ENCODE measurements at places on chromosomes 1 and 21.

DNA sequence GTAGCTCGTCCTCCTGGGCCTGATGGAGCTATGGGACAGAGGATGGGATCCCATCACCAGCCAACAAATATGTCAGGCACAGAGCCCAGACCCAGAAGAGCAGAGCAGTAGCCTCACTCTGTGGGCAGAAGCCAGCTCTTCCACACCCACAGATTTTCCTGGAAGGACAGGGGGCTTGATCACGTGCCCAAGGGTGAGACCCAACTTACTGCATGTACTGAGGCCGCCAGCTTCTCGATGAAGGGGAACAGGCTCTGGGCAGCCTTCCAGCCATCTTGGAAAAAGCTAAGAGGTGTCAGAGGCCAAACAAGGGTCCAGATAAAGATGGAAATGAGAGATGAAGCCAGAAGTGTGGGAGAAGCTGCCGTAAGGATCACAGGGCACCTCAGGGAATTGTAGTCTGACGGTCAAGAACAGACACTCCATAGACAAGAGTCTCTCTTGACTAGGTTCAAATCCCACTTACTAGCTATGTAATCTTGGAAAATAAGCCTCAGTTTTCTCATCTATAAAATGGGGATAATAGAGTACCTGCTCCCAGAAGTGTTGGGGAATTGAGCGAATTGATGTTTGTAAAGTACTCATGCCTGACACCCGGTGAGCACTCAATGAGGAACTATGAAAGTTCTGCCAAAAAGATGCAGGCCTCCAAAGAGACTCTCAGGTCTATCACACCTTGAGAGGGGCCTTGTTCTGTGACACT lies 17.0 kb upstream of the TCEA3 start:
- no peak for DNase-seq

DNA sequence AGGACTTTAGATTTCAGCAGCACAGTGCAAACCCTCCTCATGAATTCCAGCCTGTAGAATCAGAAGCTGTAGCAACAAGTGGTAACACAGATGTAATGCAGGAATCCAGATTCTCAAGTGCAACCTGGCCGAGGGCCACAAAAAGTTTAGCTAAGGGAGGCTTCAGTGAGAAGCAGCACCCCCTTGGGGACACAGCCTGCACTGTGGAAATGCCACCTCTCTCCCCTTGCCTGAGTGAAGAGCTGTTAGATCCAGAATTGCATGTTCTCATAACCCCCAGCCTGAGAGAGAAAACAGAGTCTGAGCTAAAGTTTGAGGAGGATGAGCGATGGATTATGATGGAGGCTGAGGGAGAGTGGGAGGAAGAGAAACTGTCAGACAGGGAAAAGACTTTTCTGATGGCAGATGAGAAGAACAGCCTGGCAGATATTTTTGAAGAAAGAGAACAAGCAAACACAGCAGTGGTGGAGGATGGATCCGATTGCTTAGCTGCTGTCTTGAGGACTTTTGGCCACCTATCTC lies 80.5 kb upstream of the BMP8A start:
- peak; percentile 77 for DNase-seq

GRCh38 chr1:189708674-189709073 lies 769.0 kb downstream of the BRINP3 start:
- no peak for DNase-seq

GRCh38 chr1:107473065-107473464 lies 332.2 kb downstream of the NTNG1 start:
- no peak for DNase-seq

- DNase-seq = no peak
These were observed 79.3 kb downstream of the ST6GALNAC3 start for GRCh38 chr1:76153841-76154205.

DNA sequence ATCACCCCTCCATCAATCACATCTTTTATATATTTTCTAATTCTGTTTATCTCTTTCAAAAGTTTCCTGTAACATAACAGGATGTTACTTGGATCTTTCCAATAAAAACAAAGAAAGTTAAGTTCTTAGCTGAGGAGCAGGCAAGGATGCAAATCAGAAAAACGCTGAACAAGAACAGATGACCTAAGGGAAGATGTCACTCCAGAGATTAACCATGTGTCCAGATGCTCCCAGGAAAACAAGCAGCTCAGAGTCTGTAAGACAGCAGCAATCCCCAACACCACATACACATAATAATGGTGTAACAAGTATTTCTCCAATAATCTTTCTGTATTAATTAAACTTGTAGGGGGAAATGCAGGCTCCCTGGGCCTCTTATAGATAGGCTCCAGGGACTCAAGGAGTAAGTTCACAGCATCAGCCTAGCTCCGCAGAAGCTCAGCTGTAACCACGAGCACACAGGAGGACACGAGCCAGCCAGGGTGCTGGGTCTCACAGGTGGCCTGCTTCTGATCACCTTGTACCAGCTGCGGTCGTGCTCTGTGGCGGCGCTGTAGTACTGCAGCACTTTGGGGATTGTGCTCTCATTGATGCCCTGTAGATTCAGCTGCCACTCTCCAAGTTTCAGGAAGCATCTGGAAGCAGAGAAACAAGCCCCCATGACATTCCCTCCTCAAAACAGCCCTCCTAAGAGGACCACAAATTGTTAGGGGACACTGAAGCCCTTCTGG lies 33.1 kb upstream of the EXOSC10 start:
- no peak for DNase-seq

DNA sequence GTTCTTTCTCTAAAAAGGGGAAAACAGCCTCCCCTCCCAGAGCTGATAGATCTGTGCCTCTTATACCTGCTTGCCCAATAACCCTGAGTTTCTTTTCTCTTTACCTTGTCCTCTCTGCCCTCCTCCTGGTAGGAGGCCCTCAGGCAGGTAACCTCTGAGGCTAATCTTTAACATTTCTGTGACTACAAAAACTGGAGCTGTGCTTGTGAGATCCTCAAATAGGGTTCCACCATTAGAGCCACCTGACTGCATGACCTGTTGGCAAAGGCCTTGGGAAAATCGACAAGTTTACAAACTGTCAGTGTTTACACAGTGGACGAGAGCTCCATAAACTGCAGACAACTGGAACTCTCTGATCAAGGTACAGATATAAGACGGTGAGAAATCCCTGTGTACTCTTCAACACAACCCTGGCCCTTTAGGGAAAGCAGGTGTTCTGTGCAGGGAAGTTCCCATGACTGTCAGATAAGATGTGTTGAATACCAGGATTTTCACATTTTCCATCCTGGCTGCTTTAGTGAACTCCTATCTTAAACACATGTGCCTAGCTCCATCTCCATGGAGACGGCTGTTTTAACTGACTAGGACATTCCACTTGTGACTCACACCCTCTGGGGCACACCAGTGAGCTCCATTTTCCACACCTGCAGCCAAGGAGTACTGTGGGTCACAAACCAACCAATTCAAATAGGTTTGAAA lies 38.3 kb downstream of the ECE1 start:
- DNase-seq = peak; percentile 96

DNA sequence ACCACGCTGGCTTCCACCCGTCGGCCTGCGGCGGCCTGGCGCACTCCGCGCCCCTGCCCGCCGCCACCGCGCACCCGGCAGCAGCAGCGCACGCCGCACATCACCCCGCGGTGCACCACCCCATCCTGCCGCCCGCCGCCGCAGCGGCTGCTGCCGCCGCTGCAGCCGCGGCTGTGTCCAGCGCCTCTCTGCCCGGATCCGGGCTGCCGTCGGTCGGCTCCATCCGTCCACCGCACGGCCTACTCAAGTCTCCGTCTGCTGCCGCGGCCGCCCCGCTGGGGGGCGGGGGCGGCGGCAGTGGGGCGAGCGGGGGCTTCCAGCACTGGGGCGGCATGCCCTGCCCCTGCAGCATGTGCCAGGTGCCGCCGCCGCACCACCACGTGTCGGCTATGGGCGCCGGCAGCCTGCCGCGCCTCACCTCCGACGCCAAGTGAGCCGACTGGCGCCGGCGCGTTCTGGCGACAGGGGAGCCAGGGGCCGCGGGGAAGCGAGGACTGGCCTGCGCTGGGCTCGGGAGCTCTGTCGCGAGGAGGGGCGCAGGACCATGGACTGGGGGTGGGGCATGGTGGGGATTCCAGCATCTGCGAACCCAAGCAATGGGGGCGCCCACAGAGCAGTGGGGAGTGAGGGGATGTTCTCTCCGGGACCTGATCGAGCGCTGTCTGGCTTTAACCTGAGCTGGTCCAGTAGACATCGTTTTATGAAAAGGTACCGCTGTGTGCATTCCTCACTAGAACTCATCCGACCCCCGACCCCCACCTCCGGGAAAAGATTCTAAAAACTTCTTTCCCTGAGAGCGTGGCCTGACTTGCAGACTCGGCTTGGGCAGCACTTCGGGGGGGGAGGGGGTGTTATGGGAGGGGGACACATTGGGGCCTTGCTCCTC lies 1.9 kb downstream of the OLIG2 start:
- no peak for DNase-seq

DNA sequence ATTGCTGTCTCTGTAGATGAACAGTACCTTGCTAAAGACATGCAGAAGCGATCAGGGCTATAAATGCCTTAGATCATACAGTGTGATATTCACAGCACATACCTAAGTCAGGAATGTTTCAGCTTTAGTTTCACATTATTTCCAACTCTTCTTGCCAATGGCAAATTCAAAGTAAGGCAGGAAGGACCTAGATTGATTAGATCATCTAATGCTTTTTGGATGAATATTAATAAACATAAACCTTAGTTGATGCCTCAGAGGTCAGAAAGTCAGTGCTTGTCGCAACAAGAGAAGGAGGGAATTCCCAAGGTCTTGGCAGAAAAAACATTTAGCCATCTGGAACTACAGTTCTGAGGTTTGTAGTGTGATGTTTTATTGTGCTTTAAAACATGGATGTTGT lies 122.3 kb downstream of the TNFSF18 start:
- no peak for DNase-seq

DNA sequence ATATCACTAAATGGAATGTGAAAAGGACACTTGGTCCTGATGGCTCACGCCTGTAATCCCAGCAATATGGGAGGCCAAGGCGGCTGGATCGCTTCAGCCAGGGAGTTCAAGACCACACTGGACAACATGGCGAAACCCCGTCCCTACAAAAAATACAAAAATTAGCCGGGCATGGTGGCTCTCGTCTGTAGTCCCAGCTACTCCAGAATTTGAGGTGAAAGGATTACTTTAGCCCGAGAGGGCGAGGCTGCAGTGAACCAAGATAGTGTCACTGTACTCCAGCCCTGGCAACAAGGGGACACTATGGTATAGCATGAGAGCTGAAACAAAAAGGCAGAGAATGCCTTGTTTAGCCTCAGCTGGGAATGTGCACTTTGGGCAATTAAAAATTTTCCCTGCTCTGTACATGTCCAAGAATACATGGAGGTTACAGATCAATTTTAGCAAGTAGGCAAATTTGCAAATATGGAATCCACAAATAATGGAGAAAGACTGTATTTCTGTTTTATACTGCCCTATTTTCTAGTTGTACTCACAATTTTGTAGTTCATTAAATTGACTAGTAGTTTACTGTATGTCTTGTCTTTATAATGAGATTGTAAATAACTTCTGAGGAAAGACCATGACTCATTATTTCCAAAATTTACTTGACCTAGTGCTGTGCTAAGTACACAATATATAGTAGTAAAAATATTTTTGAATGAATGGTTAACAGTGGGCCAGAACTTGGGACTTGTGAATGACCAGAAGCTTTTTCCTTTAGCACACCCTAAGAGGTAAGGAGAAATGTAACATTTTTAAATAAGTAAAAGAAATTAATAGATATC lies 2.0 kb upstream of the ANGEL2 start:
- no peak for DNase-seq

DNA sequence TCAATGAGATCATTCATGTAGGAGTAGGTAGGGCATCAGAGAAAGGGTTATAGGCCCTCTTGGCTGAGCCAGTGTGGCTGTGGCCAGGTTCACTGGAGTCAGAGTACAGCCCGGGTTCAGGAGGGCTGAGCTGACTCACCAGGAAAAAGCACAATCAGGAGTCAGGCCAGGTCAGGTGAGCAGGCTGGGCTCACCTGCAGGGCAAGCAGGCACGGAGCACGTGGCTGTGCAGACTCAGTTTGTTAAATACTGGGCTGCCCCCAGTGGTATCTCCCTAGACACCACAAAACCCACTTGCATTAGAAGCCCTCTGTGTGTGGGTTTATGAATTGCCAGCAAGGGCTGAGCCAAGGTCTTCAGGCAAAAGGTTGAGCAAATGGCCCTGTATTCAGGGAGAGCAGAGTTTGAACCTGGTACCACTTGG lies 122.1 kb upstream of the SERBP1 start:
- DNase-seq = no peak

DNA sequence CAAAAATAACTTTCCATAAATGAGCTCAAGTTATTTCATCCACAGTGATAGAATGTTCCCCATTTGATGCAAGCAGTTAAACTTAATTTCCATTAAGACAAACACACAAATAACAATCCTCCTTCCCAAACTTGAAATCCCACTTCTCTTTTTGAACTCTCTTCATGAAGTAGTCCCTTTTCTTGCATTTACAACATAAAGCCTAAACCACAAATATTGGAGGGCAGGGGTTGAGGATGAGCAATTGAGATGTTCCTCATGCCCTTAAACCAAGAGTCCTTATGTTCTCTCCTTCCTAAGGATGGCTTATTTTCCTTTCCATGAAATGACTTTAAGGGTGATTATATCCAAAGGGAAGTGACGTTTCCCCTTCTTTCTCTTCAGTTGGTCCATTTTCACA lies 228.8 kb downstream of the DISC1 start:
- no peak for DNase-seq

Measured in amniotic stem cell (primary cell).